ENCODE measurements at places on chromosomes 16 and 17.

- DNase-seq: no peak
Observed at GRCh38 chr16:17362946-17363345, 107.8 kb downstream of the XYLT1 start.

GRCh38 chr16:51919736-51920135, 627.2 kb downstream of the TOX3 start:
- DNase-seq: no peak

DNA sequence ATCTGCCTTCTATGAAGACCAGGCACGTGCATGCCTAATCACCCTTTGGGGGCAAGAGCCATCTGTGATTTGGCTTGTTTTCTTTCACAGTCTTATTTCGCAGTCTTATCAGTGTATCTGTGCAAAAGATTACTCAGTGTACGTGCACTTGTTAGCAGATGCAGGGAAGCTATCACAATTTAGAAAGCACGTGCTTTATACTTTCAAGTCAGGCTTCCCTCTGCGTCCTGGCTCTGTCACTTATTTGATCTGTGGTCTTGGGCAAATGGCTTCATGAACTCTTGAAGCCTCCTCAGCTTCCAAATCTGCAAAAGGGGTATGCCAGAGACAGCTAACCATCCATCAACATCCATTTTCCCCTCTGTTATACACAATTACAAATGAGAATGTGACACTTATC, 246.4 kb downstream of the XYLT1 start:
- no peak for DNase-seq

GRCh38 chr16:60991886-60992285, 1044.4 kb downstream of the CDH8 start:
- no peak for DNase-seq

GRCh38 chr16:79327836-79328235, 272.7 kb downstream of the MAF start:
- DNase-seq: no peak

DNA sequence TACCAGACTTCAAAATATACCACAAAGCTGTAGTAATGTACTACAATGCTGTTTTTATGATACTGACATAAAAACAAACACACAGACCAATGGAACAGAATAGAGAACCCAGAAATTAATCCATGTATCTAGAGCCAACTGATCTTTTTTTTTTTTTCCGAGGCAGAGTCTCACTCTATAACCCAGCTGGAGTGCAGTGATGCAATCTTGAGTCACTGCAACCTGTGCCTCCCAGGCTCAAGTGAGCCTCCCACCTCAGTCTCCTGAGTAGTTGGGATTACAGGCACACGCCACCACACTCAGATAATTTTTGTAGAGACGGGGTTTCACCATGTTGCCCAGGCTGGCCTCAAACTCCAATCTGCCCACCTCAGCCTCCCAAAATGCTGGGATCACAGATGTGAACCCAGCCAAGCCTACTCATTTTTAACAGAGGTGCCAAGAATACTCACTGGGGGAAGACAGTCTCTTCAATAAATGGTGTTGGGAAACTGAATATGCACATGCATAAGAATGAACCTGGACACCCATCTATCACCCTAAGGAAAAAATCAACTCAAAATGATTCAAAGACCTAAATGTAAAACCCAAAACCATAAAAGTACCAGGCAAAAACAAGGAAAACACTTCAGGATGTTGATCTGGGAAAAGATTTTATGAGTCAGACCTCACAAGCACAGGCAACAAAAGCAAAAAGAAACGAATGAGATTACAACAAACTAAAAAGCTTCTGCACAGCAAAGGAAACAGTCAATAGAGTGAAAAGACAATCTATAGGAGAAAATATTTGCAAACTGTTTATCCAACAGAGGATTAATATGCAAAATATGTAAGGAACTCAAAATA, 63.1 kb downstream of the STX8 start:
- no peak for DNase-seq

GRCh38 chr17:4536259-4536741, 18.9 kb downstream of the MYBBP1A start:
- DNase-seq: no peak

DNA sequence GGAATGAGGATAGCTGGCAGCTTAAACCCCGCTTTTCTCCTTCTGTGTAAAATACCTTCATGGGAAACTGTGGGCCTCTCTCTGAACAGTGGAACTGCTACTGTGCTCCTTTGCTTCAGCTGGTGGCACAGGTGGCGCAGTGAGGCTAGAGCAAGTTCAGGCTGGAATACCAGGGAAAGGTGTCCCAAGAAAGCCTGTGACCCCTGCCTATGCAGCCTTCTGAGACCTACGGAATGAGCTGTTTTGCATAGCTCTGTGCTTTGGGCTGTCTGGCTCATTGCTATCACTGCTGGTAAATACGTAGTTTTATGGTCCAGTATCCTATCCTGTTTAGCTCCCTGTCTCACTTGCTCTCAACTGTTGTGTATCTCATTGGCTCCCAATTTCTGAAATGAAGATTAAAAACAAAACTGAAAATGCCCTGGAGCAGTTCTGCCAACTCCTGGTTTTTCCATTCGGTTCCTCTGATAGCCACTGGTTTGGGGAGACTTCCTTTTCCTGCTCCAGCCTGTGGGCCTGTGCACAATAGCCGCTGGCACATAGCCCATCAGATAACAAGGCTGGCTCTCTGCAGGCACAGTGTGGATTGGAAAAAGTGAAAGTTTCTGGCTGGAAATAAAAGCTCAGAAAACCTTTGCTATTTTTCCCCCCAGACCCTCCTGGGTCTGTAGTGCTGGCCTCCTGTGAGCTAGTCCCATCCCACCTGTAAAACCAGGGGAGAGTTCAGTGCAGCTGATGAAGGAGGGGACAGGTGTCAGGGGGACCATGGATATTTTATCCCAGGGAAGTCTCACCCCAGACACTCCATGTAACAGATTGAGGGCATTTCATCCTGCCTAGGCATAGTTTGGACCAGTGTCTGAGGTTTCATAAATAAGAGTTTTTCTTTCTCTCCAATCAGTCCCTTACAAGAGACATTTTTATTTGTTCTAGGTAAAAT, 24.0 kb downstream of the LIMD2 start:
- no peak for DNase-seq

DNA sequence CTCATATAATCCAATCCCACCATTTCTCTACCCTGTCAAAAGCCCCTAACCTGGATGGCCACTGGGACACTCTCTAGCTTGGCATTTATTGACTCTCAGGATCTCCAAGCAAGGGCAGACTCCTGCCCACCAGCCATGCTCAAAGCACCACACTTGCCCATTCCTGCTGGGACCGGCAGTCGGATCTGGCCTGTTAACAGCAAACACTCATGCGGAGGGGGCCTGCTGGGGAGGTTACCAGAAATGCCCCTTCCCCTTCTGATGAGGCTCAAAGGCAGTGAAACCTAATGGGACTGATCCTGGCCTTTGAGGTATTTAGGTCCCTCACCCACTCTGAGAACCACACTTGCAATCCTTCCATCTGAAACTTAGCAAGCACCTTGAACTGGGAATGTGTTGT, 6.5 kb upstream of the CCL1 start:
- DNase-seq: no peak

DNA sequence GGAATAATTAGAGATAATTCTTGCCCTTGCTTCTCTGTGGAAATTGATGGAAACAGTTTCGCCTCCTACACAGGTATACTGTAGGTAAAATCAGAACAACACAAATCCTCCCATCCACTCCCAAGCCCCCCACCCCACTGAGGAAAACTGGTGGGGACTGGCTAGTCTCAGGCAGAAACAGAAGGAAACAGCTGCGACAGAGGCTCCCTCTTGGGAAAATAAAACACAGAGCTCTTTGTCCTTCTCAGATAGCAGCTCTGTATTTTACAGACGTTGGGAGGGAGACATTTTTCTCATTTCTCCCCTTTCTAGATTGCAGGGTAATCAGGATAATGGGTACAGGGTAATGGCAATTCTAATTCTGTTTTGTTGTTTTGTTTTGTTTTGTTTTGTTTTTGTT, 1.1 kb downstream of the SLFN13 start:
- DNase-seq: no peak

DNA sequence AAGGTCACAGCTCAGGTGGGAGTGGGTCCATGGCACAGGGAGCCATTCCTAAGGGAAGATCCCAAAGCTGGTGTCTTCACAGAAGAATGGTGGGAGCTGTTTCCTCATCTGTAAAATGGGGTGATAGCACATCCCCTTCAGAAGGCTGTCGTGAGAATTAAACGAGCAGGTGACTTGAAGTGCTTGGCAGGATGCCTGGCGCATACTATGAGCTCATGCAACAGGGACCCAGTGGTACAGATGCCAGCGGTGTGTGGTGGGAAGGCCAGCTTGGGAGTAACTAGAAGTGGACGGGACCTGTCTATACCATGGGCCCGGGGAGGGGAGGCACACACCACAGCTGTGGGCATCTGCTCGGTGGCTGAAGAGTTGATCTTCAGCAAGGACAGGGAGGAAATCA, 189.3 kb upstream of the TNRC6C start:
- no peak for DNase-seq

DNA sequence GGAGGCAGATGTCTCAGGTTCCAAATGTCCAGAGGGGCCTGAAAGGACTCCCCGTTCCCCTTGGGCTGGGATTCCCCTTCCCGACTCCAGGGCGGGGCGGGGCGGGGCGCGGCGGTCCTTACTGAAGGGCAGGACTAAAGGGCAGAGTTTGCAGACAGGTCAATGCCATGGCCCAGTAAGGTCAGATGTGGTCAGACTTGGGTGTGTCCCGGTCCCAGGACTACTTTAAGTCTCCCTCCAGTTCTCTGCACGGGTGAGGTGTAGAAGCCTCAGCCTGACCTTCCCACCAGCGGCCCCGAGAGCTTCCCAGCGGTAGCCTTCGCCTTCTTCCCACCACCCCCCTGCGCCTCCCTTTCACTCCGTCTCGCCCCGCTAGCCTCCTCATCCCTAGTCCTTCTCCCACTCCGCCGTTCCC, 532 bp downstream of the KDM6B start:
- DNase-seq: no peak

GRCh38 chr17:75481194-75482068, 25.0 kb downstream of the TMEM94 start:
- DNase-seq: no peak

- DNase-seq: no peak
Observed at GRCh38 chr17:50162466-50163254, 3.1 kb upstream of the SGCA start.

GRCh38 chr16:17002565-17002964, 468.2 kb downstream of the XYLT1 start:
- DNase-seq: no peak

DNA sequence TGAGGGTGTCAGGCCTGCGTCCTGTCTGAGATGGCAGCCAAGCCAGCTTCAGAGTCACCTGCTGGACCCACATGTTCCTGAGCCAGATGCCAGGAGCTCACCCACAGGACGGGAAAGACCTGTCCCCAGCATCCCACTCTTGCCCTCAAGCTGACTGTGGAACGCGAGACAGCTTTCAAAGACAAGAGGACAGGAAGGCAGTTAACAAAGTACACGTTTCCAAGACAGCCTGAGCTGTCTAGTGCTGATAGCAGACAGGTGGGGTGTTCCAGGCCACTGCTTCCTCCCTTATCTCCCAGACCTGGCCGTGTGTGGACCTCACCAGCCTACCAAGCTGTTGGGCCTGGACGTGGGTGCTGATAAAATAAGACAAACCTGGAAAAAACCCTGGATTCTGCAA, 13.2 kb downstream of the CMTM3 start:
- DNase-seq: no peak

- DNase-seq: no peak
Observed at GRCh38 chr17:64388961-64389565, 1.6 kb downstream of the PECAM1 start.

- no peak for DNase-seq
Observed at GRCh38 chr16:56462064-56462796, 10.9 kb downstream of the OGFOD1 start.
